EH (cell line): ENCODE measurements at places on chromosomes 1 and 21.

- DNase-seq, result peak; percentile 57
Observed at GRCh38 chr1:2240270-2241156, 12.4 kb downstream of the SKI start.

- DNase-seq, result no peak
Observed at GRCh38 chr1:165598676-165599059, 32.4 kb upstream of the MGST3 start.

DNA sequence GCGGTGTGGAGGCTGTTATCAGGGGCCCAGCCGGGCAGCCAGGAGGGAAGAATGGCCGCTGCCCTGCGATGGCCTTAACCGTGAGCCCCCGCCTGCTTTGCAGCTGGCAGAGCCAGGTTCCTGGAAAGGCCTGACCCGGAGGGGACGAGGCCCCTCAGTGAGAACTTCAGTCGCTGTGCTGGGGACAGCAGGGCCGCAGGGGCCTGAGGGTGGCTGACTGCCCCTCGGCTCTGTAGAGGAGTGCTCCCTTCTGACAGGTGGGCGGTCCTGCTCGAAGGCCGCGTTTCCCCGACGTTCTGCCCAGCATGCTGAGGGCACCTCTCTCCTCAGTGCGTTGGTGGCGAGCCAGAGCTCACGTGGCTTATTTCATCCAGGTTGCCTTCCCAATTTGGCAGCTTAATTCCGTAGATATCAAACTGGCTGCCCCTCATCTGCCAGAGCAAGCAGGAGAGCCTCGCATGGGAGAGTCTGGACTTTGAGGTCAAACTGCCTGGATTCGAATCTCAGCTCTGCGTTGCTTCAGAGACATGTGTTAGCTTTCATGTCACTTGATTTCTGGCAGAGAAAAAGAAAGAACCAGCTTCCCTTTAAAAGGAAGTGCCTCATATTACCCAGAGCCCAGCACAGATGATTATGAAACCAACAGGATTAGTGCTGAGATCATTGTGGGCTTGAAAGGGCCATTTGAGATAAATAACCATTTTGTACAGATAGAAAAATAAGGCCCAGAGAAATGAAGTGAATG lies 239.8 kb downstream of the SDCCAG8 start:
- DNase-seq, result peak; percentile 27

- DNase-seq, result peak; percentile 59
Observed at GRCh38 chr21:46065215-46065913, 32.5 kb upstream of the COL6A2 start.

DNA sequence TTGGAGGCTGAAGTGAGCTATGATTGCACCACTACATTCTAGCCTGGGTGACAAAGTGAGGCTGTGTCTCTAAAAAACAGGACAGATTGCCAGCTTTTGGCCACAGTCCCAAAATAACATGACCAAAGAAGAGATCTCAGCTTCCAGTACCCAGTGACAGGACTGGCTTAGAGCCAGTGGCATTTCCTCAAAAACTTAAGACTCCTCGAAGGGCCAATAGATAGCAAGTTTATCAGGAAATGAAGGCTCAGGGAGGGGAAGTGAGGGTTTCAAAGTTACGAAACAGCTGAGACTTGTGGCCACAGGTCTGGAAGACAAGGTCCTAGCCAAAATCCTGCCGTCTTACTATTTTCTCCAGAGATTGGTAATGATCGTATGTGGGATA lies 6.3 kb upstream of the TMEM39B start:
- peak; percentile 96 for DNase-seq

DNA sequence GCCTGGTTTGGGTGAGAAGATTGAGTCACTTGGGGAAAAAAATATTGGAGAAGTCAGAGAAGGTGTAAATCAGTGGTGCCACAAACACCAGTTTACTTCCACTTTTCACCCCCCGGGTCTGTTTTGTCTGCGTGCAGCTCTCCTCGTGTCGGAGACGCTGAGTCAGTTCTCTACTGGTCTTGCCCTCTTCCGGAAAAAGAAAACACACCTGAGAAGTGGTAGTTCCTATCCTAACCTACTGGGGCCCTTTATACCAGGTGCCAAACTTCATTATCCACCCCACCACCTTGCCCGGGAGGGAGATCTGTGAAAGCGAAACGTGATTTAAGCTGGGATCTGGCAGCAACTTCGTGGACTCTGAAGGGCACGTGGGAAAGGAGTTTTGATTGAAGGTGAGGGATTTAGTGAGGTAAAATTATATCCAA lies 855 bp upstream of the IVNS1ABP start:
- DNase-seq, result no peak

DNA sequence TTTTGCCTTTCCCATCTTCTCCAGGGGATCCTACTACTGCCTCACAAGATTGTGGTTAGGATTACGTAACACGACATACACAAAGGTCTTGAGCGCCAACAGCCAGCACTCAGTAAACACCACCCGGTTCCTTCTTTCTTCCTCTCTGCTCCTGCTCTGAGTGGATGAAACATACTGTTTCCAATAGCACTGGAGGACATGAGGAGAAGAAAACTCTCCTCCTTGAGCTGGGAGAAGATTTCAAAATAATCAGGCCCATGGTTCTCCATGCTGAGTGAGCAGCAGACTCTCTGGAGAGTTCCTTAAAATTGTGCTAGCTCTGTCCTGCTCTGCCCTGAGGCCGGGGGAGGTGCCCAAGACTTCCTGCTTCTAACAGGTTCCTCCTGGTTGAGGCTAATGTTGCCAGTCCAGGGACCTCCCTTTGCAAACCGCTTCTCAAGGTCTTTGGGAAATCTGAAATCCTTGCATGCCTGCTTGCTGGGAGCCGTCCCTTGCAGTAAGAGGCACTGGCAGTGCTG lies 29.4 kb upstream of the MX1 start:
- DNase-seq, result peak; percentile 5

DNA sequence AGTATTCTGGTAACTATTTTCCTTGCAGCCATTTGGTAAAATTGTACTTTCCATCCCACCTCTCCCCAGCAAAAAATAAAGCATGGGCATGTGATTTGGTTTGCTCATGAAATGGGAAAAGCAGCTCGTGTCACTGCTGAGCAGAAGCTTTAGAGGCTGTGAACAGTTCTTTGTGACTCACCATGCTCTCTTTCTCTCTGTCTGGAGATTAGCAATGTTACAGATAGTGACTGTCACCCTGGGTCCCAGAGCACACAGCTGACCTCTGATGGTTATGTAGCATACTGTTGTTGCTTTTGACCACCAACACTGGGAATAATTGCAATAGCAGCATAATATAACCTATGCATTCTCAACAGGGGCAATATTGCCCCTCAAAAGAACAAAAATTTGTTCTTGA lies 70.6 kb downstream of the RGS2 start:
- peak; percentile 20 for DNase-seq

DNA sequence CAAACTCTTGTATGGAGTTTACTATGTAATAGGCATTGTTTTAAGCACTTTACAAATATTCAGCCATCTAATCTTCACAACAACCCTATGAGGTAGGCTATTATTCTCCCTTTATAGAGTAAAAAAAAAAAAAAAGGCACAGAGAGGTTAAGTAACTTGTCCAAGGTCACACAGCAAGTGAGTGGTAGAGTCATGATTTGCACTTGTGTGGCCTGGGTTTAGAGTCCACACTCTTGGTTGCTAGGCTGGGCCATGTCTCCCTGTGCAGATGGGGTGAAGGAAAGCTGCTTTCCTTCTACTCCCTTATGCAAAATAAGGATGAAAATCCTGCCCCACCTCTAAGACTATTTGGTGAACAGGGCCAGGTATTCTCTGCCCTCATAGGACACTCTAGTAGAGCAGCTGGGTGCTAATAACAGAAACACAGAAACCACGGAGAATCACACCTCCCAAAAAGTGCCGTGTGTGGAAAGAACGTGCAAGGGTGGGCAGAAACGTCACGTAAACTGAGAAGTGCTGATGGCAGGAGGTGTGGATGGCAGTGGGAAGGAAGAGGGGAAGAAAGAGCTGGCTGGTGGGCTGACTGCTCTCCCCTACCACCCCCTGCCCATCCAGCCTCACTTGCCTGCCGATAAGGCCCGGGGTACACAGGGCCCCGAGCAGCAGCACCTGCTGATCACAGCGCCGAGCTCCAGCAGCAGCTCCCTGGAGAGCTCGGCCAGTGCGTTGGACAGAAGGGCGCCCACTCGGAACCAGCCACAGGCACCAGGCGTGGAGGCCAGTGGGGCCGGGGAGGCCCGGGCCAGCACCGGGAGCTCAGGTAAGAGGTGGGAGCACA lies 28.3 kb upstream of the VPS13D start:
- no peak for DNase-seq

- peak; percentile 40 for DNase-seq
Observed at GRCh38 chr1:31299365-31299764, 2.5 kb downstream of the ZCCHC17 start.

GRCh38 chr1:84525779-84526178 lies 19.4 kb upstream of the GNG5 start:
- DNase-seq, result no peak

GRCh38 chr1:187903223-187903622 lies 1074.5 kb downstream of the PLA2G4A start:
- no peak for DNase-seq

GRCh38 chr1:180720753-180721152 lies 88.9 kb downstream of the XPR1 start:
- peak; percentile 30 for DNase-seq

GRCh38 chr1:198620218-198620617 lies 18.6 kb upstream of the PTPRC start:
- no peak for DNase-seq

- DNase-seq, result no peak
Observed at GRCh38 chr1:91507328-91507727, 6.7 kb downstream of the CDC7 start.

GRCh38 chr1:244271691-244272308 lies 179.9 kb downstream of the ADSS2 start:
- DNase-seq, result no peak

- DNase-seq, result peak; percentile 18
Observed at GRCh38 chr1:21143752-21144151, 32.9 kb downstream of the EIF4G3 start.

DNA sequence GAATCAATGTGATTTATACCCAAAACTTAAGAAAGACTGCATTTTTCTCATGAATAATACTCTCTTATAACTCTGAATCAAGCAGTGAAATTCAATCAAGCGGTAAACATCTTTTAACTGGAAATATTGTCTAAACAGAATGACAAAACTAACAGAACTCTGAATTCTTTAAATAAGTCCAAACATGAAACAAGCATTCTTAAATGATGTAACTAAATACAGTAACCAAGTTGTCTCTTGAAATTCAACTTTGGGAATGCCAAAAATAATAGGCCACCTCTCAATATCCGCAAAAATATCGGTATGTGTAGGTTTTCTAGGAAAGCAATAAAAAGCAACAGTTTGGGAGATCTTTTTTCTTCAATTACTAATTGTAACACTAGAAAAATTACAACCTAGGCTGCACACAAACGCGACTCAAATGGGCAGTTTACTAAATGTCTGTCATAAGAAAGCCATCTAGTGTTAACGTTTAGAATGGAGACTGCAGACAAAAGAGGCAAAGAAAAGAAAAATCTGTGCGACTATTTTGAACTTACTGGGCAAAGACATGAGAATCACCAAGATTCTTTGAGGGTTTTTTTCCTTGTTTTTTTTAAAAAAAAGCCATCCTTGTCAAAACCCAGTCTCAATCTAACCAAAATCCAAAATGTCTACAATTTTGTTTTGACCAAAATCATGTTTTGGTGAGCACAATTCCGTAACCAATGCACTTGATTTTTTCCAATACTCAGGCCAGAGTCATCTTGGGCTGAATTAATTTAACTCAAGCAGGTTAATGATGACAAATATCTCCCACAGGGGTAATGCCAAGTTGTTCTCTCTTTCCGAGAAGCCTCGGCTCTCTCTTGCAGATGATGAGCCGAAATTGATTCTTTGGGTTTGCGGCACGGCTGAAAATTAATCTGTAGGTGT lies 1.3 kb downstream of the SIPA1L2 start:
- peak; percentile 46 for DNase-seq

- no peak for DNase-seq
Observed at GRCh38 chr1:237887542-237887941, 3.2 kb downstream of the ZP4 start.

DNA sequence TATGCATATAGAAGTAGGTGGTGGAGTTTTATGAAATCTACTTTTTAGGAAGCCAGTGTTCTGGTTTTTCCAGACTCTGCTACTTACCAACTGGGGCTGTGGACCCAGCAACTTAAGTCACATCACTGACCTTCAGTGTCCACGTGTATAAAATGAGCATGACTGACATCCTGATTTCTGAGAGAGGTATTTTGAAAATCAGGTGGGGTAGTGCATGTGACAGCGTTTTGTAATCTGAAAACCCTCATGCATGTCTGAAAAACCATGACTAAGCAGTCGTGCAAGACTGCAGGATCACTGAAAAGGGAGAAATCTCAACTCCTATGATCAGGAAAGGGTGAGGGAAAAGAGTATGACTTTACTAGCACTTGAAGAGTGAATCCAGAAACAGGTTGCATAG lies 26.1 kb downstream of the CR1L start:
- no peak for DNase-seq

DNA sequence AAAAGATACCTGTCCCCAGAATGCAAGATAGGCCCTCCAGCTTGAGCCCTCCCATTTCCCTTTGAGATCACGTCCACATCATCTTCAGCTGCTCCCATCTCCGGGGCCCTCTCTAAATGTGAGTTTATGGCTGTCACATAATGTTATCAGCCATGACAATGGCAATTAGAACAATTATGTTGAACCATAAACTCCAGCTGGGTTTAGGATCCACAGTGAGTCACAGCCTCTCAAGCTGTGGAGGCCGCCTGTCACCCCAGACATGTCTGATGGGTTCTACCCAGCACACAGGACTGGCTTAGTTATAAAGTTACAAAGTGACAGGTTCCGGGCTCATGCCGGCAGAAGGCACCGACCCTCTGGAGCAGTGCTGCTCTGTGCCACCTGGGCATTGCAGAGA lies 597.3 kb downstream of the PTPRU start:
- DNase-seq, result no peak

DNA sequence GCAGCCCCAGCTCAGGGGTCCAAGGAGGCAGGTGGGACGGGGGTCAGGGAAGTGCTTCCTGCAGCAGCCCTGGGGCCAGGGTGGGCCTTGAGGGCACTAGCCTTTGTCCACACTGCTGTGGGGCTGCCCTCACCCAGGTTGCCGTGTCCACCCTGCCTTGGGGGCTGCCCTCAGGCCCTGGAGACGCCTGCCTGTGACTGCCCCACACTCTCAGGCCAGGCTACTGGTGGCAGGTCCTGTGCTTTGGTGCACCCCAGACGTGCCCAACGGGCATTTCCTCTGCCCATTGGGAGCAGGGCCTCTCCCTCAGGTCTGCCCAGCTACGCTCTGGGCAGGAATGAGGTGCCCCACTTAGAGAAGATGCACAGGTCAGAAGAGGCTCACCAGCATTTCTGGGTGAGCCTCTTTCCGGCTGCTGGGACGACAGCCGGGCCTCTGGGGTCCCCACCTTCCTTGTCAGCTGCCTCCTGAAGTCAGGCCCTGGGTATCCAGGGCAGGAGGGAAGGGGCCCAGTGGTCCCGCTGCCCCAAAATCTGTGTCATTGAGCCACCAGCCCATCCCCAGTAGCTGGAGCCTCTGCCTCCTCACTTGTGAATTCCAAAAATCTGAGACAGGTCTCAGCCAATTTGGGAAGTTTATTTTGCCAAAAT lies 2.7 kb upstream of the MMEL1 start:
- DNase-seq, result no peak

GRCh38 chr1:160177231-160177630 lies 13.1 kb upstream of the CASQ1 start:
- DNase-seq, result no peak
